ENCODE measurements at places on chromosomes 5 and 9.

DNA sequence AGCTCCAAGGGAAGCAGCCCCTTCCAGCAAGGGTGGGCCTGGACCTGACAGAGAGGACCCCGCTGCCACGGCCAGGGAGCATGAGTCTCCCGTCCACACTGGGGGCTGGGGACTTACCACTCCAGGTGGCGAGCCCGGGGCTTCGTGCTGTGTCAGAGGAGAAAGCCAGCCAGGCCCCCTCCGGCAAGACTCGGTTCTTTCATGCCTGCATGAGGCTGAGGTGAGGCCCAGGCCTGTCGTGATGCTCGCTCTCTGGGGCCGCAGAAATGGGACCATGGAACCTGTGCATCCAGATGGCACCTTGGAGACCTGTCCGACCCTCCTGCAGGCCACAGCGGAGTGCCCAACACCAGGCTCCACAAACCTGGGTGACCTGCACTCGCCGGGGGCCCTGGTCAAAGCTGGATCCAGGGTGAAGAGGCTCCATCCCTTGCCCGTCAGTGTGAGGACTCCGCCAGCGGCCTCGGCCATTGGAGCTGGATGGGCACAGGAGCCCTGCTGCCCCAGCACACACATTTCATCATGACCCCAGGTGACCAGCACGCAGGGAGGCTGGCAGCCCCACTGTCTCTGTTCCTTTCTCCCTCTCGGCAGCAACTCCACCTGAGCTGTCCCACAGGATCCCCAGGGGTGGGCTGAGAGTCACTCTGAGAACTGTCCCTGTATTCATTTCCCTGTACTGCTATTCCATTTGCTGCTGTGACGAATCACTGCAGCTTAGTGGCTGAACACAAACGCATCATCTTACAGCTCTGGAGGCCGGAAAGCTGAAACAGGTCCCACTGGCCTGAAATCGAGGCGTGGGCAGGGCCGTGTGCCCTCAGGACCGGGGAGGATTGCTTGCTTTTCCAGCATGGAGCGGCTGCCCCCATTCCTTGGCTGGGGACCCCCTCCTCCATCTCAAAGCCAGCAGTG is 24.4 kb downstream of the SLC6A18 start:
- no peak for DNase-seq

- DNase-seq, result no peak
These were observed 9.8 kb downstream of the SLC12A2 start for GRCh38 chr5:128093368-128093767.

DNA sequence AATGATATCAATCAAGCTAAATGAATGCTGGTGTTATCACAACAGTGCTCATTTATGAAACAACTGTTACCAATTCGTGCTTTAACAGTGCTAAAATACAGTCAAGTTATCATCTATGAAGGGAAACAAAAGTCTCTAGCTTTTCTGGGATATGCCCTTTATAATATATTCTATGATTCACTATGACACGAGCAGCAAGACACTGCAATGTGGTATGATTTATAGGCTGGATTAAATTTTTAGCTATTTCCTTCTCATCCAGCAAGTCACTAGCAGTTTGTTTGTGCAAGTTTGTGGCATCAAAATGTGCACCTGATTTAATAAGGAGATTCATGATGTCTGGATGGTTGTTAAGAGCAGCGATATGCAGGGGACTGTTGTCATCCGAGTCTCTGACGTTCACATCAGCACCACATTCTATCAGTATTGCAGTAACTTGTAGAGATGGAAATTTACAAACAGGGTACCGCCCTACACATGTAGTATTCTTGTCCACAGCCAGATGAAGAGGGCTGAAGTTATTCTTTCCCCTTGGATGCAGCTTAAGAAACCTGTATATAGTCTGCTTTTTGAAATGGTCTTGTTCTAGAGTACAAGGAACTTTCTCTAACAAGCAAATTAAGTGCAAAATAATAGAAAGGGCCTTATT is 20.3 kb downstream of the FEM1C start:
- no peak for DNase-seq

DNA sequence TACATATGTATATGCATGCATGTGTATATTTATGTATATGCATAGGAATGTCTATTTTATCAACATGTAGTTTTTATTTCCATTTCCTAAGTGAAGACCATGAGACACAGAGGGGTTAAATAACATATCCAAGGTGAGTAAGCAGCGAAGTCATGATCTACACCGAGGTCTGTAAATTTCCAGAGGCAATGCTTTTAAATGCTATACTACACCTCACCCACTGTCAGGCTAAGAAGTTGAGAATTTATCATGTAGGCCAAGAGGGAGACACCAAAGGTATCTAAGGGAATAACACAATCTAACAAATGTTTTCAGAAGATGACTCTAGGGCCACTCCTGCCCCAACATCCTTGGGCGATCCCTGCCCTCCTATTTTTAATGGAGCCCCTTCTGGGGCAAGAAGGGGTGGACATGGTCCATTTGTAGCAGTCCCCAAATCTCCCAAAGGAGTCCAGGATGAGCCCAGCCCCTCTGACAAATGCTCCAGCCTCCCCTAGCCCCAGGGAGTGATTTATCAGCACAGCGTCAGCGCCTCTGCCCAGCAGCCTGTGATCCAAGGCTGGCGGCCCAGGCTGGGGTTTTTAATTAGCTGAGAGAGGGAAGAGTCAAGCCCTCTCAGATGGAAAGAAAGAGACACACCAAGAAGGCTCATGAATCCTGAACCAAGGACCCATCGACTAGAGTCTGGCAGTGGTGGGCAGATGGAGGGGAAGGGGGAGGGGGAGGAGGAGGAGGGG is 339.9 kb downstream of the ASTN2 start:
- no peak for DNase-seq

- no peak for DNase-seq
These were observed 2.7 kb upstream of the IRF1 start for GRCh38 chr5:132493241-132493640.

GRCh38 chr5:60257596-60258271 is 364.2 kb upstream of the PDE4D start:
- no peak for DNase-seq

DNA sequence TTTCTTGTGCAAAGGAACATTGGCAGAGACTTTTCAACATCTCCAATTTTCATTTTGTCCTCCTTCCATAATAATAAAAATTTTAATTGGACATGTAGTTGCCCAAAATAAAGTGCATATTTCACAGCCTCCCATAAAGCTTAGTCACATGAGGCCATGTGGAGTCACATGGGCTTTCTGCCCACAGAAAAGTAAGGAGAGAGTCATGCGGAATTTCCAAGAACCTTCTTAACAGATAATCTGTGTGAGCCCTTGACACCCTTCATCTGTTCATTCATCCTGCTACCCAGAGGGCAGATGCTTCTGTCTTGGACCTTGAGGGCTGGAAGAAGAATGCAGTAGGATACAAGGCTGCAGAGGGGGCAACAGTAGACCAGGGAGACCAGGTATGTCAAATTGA is 60.7 kb downstream of the APTX start:
- no peak for DNase-seq

DNA sequence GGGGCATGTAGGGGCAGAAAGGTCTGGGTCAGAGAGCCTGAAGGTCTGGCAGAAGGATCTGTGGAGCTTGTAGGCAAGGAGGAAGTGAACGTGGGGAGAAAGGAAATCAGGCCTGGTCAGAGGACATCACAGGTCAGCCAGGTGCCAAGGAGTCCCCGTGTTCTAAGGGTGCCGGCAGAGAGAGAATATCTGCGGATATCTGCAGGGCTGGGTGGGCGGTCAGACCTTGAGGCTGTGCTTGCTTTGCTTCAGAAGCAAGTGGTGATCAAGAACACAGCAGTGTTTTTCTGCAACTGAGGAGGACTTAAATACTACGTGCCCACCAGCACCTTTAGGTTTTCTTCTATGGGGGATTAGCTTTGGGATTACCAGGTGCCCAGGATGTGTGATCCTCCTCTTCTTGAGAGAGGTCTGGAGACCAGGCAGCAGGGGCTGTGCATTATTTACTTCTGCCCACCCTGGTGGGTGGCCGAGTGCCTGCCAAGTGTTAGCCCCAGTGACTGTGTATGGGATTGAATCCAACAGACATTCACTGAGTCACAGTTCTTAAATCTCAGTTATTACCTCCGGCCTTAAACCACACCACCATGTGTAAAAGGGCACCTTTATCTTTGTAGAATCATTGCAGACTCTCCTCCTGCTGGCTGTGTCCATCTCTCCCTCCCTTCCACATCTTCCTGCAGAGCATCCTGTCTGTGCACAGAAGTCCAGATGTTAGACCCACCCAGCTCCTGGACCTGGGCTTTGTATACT is 12.5 kb upstream of the SHB start:
- DNase-seq, result no peak

Data from glomerular endothelial cell (primary cell).